ENCODE measurements at places on chromosomes 5 and 9.

GRCh38 chr9:93621922-93622321 is 45.5 kb downstream of the PHF2 start:
- no peak for DNase-seq

GRCh38 chr5:157611571-157612476 is 36.2 kb upstream of the ADAM19 start:
- peak; percentile 74 for DNase-seq

- no peak for DNase-seq
These were observed 218.1 kb downstream of the AP3B1 start for GRCh38 chr5:78076351-78076750.

DNA sequence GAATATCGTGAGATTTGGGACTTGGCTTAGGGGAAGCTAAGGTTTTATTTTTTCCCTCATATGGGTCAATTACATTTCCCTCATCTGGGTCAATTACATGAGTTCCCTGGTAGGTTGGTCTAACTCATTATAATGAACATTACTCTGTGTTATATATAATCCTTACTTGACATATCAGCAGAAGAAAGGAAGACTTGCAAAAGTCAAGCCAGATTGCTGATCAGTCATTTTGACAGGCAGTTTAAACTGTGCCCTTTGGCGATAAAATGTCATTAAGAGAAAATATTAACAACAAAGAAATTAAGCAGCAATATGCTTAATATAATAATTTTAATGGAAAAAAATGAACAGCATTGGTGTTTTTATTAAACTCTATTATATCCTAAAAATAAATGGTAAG is 23.1 kb upstream of the TRPM3 start:
- no peak for DNase-seq

DNA sequence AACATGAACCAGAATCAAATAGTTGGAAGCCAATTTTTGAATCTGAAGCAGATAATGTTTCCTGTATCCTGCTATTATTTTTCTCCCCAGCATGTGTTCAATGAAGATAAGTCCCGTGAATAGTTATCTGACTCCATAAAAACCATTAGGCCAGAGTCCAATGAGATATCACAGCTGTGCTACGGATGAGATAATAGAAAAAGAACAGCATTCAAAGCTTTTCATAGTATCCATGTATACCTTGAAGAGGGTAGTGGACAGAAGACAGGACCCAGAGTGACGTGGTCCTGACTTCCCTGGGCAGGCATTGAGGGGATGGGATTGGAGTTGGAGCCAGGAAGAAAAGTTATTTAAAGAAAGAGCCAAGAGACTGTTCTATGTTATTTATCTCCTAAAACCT is 50.7 kb upstream of the C6 start:
- no peak for DNase-seq

- no peak for DNase-seq
These were observed 214.4 kb upstream of the CCNG1 start for GRCh38 chr5:163222982-163223381.

DNA sequence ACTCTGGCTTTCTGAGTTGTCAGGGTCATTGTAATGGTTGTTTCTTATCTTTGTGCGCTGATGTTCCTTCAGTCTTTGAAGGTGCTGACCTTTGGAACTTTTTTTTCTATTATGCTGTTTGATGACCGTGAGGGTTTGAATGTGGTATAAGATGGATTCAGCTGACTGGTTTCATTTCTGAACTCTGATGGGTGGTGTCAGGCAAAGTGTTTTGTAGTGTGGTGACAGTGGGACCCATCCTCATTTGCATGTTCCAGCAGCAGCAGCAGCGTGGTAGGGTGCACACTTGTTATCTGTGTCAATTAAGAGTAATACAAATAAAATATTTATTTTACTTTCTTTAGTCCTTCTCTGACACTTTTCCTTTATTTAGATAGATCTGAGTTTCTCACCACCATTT is 227.7 kb upstream of the PRR16 start:
- DNase-seq, result no peak

DNA sequence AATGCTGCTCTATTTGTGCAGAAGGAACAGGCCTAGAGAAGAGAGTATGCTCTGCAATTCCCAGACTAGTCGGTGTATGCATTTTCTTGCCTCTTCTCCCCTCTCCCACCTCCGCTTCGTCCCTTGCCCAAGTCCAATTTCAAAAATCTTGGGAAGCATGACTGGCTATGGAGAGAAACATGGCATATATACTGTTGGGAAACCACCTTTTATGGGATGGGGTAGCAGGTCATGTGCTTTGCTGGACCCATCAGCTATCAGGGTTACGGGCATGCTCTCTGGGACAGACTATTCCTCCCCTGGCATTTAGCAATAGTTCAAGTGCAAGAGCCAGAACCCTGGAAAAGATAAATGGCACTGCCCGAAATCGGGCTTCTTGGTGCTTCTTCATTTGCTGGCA is 12.0 kb downstream of the ISL1 start:
- no peak for DNase-seq

DNA sequence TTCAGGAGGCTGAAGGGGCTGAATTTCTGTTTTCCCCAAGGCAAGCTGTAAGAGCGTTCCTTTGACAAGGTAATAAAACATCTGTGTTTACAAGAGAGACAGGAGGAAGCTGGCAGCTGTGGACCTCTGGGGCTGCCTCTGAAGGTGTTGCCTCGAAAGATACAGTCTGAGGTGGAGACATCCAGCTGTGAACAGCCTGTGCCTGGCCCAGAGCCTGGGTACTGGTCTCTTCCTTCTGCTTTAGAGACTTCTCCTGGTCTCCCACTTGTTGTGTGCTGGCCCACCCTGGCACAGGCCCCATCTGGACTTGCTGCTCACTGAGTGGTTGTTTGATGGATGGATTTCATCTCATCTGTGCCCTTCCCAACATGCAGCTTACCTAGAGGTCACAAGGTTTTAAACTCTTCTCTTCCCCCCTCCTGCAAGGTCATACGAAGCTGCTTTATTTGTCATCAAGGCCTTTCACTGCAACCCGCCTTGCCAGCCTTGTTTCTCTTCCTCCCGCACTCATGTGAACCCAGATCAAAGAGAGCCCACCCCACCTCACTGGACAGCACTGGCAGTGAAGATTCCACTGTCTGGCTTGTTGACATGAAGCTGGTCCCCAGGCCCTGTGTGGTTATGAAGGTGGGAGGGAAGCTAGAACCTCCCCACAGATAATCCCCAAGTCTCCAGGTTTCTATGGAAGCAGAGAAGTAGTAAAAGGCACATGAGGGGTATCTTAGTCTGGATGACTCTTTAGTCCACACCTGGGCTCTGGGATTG is 35.0 kb upstream of the ALDH1B1 start:
- no peak for DNase-seq

DNA sequence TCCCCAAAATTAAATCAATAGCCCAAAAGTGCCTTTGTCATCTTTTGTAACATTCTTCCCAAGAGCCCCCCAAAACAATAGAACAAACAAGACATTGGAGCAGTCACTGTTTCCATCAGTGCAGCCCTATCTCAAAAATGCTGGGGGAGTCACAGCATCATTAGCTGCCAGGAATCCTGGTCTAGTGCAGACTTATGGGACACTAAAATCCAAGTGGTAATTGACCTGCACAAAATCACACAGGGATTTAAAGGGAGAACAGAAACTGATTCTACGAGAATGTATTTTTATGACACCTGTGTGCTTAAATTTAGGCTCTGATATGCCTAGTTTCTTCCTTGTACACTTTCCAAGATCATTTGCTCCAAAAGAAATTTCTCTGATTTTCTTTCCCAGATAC is 172.9 kb downstream of the GLIS3 start:
- DNase-seq, result no peak

DNA sequence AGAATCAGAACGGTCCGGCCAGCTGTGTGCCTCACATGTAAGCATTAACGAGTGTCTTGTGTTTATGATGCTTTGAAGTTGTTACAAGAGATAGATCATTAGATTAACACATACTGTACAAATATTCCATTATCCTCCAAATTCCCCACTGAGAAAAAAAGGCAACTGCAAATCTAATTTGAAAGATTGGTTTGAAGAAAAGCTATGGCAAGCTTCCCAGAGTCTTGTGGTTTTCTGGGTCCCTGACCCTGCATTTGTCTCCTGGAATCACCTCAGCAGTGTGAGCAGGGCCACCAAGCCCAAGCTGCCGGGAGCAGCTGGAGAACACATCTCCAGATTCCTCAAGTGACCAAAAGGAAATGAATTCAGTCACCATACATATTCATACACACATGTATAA is 36.9 kb upstream of the ADAMTS16 start:
- DNase-seq, result no peak

DNA sequence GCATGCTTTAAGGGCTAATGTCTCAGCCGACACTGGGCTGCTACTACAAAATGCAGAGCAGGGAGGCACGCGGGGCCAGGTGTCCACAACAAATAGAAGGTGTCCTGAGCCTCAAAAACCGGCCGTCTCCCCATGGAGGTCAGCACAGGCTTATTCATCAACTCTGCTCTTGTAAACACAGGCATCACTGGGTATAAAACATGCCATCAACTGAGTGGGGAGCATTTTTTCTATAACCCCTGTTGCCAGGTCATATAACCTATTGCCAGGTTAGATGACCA is 271.6 kb downstream of the AUH start:
- DNase-seq, result no peak

- DNase-seq, result no peak
These were observed 2.6 kb downstream of the HDAC3 start for GRCh38 chr5:141633871-141634561.

GRCh38 chr5:1723957-1724821 is 75.4 kb downstream of the MRPL36 start:
- DNase-seq, result no peak

GRCh38 chr5:135240781-135241360 is 158.2 kb downstream of the MACROH2A1 start:
- DNase-seq, result no peak

GRCh38 chr5:65961633-65962032 is 35.3 kb downstream of the ERBIN start:
- no peak for DNase-seq

DNA sequence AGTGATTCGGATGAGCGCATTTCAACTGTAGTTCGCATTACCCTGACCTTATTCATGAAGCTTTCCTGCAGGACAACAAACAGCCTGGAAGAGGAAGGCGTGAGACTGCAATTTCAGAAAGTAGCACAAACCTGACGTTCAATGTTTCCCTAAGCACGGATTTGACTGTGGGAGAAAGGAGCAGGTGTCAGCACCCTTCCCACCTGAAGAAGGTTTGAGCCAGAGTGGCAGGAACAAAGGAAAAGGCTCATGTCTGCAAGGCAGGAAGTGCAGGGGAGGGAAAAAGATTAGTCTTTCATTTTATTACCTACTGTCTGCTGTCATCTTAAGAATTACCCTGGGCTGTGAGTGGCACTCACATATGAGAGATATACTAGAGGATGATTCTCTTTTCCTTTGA is 114.0 kb downstream of the MED10 start:
- DNase-seq, result no peak

- no peak for DNase-seq
These were observed 54.5 kb downstream of the PHF2 start for GRCh38 chr9:93630806-93631411.

GRCh38 chr9:135403733-135404450 is 75.7 kb upstream of the PPP1R26 start:
- no peak for DNase-seq

DNA sequence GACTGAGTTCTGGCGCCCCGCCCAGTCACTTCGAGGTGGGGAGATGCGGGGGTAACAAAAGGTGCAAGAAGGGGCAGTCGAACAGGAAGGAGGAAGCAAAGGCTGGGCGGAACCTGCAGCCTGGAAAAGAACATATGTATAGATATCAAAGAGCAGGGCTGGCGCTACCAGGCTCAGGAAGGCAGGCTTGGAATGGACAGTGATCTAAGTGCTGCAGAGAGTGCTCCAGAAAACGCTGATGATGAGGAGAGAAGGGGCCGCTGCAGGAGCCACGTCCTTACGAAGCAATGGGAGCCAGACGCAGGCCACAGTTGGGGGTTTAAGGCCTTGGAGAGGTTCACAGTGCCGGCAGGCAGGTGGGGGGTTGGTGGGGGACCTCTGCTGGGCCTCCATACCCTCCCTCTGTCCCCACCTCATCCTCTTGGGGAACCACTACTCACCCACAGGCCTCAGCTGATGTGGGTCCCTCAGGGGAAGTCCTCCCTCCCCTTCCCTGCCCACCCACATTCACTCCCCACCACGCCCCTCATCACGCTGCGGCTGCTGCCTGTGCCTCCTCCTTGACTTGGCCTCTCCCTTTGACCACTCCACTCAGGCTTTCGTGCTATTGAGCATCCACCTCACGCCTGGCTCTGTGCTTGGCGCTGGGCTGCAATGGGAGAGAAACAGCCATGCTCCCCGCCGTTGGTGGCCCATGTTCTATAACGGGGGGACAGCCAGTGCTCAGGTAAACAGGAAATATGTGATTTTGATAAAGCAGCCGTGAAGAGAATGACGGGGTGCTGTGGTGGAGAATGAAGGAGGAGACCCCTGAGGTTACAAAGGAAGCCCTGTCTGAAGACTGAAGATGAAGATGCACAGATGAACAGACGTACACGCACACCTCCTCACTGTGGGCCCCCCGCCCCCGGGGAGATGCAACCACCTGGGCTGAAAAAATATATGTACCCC is 40.5 kb upstream of the RPL26L1 start:
- no peak for DNase-seq

DNA sequence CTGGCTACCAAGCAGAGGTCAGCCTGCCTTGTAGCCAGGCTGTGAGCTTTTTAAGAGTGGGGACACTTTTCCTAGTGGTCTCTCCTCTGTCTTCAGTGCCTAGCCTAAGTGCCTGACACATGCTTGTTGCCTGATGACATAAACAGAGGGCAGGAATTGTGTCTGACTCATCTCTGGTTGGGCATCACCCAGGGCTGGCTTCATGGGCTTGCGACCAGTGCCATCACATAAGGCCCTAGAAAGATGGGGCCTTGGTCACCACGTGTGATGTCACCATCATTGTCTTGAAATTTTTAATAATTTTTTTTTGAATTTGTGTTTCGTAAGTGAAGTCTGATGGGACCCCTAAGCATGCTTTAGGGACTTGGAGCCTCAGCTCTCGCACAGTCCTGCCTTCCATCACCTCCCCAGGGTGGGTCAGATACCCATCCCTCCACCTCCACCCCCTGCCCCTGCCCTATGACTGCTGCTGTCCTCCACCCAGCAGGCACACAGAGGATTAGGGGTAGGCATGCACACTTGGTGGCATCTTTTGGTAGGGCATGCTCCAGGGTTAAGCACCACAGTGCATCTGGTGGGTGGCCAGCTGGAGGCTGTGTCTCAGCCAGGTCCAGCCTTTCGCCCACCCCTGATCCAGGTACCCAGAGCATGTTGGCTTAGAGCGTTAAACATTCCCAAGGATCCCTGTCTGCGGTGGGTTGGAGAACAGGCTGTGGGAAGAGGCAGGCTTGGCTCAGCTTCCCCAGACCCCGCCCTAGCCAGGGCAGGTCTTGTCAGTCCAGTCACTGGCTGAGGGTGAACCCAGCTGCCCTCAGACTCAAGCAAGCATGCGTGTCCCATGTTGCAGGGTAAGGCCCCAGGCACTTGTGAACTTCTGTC is 80.1 kb upstream of the SH3PXD2B start:
- peak; percentile 33 for DNase-seq

DNA sequence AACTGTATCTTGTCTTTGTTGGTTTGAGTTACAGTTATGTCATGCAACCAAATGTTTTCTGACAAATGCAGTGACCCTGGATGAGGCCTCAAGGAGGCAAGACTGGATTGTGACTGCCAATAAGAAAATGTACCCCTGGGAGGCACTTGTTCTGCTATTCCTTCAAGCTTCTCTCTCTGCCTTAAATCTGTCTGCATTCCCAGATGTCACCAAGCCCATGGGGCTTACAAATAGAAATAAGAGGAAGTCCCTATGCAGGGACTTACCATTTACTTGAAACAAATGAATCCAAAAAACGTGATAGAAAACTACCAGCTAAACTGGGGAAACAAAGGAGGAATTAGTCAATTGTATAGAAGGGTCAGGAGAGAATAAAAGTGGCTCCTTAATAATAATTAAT is 8.2 kb upstream of the PARP8 start:
- no peak for DNase-seq

- no peak for DNase-seq
These were observed 36.3 kb downstream of the PTGER4 start for GRCh38 chr5:40716000-40716399.
